ENCODE measurements at places on chromosomes 11 and 22.

DNA sequence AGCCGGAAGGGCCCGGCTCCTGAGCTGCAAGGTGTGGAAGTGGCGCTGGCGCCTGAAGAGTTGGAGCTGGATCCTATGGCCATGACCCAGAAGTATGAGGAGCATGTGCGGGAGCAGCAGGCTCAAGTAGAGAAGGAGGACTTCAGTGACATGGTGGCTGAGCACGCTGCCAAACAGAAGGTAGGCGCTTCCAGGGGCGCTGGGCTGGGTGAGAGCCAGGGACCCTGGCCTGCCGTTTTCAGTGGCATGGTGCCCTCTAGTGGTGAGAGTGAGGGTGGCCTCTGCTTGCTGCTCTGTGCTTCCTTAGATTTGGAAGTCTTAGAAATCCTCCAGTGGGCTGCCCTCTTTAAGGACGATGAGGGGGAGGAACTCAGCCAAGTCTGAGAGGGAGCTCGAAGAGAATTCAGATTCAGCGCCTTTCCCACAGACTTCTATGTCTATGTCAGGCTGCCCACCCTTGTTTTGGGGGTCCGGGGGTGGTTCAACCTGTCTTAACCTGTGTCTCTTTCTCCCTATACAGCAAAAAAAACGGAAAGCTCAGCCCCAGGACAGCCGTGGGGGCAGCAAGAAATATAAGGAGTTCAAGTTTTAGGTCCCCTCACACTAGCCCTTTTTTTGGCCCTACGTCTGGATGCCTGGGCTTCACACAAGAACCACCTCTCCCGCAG is 1.8 kb upstream of the PACS1 start:
- DNase-seq = no peak

DNA sequence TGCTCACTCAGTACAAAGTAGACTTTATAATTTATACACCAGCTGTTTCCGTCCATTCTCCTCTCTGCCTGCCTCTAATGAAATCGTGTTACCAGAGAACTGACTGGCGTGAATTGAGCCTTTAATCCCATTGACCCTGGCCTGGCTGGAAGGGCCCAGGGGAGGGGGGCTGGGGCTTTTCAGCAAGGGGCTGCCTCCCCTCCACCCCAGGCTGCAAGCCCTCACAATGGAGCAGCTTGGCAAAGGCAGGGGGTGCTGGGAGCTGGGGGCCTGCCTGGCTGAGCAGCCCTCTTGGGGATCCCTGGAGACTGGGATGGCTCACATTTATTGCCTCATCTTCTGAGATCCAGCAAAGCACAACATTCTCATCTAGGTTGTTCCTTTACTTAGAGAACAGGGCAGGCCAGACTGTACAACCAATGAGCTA is 25.8 kb upstream of the LMO1 start:
- no peak for DNase-seq

DNA sequence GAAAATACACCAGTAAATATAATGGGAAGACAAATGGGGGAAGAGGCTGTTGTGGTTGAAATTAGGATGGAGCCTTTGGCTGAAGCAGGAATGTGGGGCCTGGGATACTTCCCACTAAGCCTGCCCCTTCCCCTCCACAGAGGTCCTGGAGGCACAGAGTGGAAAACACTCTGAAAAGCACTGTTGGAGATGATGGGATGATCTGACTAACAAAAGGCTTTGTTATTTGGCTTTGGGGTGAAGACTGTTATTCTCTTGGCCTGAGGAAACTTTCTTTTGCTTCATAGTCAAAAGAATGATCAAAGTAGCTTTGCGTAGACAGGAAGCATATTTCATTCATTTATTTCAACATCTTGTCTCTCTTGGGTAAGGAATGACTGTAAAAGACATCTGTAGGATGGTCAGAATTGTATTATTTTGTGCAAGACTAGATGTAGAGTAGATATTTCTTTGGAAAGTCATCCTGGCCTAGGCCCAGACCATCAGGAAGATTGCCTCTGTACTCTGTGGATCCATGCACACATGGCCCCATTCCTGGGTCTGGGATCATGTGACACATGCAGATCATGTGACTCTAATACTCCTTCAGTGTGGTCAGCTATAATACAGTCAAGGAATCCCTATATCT is 111.4 kb downstream of the SPON1 start:
- DNase-seq = no peak

DNA sequence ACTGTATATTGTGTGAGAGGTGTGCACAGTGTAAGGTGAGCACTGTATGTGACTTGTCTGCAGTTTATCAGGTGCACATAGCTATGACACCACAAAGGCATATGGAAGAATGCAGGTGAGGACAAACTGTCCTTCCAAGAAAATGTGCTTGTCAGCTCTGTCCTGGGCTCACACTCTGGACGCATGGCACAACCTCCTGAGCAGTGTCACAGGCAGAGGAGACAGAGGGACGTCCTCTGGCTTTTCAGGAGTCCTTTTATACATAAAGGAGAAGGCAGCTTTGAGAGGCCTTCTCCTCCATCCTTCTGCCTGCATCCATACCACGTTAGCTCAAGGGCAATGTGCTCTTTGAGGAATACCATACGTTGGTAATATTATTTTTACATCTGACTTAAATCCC is 7.5 kb upstream of the MYOD1 start:
- no peak for DNase-seq

GRCh38 chr11:67290801-67291200 is 1.7 kb downstream of the ANKRD13D start:
- no peak for DNase-seq

- peak; percentile 79 for DNase-seq
Observed at GRCh38 chr11:13963949-13964770, 1.6 kb downstream of the SPON1 start.

DNA sequence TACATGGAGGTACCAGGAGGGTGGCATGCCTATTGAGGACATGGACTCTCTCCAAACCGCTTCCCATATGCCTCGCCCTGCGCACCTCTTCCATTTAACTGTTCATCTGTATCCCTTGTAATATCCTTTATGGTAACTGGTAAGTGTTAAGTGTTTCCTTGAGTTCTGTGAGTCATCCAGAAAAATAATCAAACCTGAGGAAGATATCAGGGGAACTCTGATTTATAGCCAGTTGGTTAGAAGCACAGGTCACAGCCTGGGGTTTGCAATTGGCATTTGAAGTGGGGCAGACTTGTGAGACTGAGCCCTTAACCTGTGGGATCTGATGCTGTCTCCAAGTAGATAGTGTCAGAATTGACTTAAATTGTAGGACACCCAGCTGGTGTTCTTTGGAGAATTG is 27.6 kb upstream of the CAT start:
- no peak for DNase-seq

DNA sequence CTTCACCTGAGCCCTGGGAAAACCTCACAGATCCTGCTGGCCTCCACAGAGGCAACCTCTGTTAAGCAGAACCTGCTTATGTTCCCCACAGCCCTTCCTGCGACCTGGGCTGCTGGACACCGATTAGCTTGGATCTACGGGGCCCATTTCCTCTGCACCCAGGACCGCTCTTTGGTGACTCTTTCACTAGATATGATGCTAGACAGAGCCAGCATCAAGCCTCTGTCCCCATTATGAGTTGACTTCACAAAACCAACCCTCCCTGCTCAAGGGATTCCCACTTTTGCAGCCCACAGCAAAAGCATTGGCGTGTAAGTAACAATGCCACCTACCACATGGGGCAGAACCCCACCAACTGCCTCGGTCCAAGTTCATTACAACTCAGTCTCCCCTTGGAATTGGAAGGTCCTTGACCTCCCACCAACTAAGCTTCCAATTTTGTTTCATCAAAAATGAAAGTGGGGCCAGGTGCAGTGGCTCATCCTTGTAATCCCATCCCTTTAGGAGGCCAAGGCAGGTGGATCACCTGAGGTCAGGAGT is 15.2 kb upstream of the TMPRSS4 start:
- DNase-seq = no peak

- DNase-seq = no peak
Observed at GRCh38 chr11:85431319-85431718, 195.8 kb downstream of the DLG2 start.

- no peak for DNase-seq
Observed at GRCh38 chr11:7551571-7551970, 37.8 kb downstream of the PPFIBP2 start.

DNA sequence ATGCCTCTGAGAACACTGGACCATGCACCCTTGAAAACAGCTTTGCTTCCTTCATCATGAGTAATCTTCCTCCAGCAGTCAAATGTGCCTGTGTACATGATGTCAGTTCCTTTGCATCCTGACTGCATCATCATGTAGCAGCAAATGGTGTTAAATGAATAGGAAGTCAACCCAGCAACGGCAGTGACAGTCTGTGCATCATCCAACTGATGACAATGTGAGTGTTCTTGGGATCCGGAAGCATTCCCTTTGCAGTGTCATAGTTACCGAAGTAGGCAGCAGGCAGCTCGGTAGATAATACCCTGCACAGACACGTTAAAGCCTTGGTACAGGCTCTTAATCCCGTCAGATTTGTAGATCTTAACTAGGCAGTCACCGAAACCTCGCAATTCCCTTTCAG is 2.5 kb downstream of the WBP2NL start:
- no peak for DNase-seq

GRCh38 chr11:122784325-122784955 is 53.9 kb upstream of the CRTAM start:
- DNase-seq = no peak

DNA sequence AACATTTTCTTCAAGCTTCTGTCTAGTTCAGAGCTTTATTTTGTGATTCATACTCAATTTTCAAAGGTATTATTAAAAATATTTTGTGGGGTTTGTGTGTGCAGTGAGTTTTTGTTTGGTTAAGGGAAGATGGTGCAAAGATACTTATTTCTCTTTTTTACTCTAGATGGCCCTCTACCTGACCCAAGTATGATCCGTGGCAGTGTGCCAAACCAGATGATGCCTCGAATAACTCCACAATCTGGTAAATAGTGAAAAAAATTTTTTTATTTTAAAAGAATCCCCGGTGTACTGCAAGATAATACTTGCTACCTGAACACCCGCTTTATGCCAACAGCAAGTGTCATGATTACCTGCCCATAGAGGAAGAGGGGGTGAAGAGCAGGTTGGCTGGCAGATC is 54.2 kb downstream of the EP300 start:
- no peak for DNase-seq

- DNase-seq = no peak
Observed at GRCh38 chr11:108364159-108364558, 103.2 kb downstream of the C11orf65 start.

DNA sequence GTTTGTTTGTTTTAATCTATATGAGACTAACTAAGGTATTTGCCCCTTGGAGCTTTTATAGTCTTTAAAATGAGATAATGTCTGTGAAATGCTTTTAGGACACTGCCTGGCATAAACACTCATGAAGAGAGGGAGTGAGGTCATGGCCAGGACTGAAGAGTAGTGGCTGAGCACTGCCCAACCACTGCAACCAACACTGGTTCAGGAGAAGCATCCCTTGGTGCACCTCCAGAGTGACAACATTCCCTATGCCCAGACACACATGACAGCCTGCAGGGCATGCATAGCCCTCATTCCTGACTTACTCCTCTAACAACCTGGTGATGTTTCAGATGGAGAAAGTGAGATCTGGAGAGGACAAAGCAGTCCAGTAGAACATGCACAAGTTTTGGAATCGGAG is 36.1 kb downstream of the ME3 start:
- peak; percentile 65 for DNase-seq

DNA sequence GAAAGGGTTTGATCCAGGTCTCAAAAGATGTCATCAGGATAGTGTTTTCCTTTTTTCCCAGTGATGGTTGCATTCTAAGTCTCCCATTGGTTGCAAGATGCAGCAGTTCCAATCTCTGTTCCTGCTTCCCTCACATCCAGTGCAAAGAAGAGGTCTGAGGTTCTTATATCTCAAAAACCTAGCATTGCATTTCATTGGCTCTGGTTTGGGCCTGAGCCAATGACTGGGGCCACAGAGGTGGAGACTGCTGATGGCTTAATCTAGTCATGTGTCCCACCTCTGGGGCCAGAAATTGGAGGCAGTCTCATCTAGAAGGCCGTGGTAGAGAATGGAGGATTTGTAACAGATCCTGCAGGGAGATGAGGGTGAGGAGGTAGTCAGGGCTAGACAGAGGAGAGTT is 13.2 kb upstream of the MICAL2 start:
- no peak for DNase-seq

DNA sequence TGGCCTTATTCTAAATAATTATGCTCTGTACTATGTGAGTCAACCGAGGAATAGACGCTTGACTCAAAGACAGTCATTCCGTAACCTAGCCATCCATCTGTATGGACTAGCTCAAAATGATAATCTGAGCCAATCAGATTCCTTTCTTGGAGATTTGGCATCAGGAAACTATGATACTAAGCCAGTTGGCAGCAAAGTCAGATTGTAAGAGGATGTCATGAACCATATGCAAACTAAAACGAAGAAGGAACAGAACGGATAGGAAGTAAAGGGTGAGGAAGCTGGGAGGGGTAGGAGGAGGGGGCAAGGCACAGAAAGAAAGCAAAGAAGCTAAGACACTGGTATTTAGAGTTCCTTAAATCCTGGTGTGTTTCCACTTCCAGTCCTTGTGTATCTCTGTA is 10.7 kb upstream of the SESN3 start:
- no peak for DNase-seq

GRCh38 chr22:39661842-39662685 is 91.5 kb downstream of the CACNA1I start:
- DNase-seq = peak; percentile 55

- DNase-seq = no peak
Observed at GRCh38 chr11:11505190-11505589, 116.6 kb downstream of the GALNT18 start.

DNA sequence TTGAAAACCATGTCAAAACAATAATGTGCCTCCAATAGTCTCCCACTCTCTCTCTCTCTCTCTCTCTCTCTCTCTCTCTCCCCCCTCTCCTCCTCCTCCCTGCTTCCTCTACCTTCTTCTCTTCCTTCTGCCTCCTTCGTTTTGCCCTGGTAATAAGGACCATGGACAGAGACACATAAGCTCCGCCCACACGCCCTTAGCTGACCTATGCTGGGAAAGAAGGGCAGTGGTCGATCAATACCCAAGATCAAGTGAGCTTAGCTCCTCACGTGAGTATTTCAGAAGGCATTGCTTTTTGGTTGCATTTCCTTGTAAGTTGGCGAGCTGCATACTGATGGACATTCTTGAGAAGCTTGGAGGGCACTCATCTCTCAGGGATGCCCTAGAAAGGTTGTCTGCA is 194.8 kb downstream of the MIAT start:
- DNase-seq = peak; percentile 42

- no peak for DNase-seq
Observed at GRCh38 chr22:48797731-48798130, 1029.9 kb downstream of the BRD1 start.

DNA sequence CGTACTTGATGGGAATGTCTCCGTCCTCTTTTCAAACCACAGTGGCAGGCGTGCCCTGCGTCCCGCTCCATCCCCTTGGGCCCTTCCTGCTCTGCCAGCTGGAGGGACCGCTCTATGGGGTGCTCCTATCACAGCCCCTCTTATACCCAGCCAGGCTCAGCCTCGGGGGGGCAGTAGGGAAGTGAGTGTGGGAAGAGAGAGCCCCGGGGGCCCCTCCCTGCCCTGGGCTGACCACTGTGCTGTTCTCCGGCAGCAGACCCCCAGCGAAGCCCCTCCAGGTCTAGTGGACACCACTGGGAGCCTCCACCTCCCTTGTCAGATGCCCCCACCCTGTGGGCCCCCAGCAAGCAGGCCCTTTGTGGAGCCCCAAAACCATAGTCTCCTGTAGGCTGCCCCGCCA is 572.5 kb downstream of the BRD1 start:
- no peak for DNase-seq

GRCh38 chr11:113613619-113614018 is 92.5 kb downstream of the TMPRSS5 start:
- DNase-seq = no peak
